ENCODE measurements at places on chromosomes 2 and 18.

GRCh38 chr2:206869824-206870495 lies 69.4 kb upstream of the CPO start:
- DNase-seq, result no peak

DNA sequence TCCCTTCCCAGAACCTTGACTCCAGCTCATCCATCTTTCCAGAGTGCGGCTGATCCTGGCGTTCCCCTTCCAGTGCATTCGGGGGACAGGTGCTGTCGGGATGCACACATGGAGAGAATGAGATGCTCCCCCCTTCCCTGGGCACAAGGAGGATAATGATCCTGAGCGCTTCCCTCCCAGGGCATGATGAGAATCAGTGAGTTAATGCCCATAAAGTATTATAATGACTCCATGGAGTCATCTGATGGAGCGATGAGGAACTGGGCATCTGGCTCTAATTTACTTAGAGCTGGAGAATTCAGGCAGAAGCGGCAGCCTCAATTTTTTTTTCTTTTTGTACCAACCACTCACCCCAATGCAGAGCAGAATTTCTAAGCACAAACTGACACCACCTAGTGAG lies 79.6 kb upstream of the SKOR2 start:
- DNase-seq, result no peak

- no peak for DNase-seq
These were observed 30.1 kb upstream of the PNO1 start for GRCh38 chr2:68127358-68128242.

GRCh38 chr2:150538651-150539201 lies 51.3 kb upstream of the RND3 start:
- DNase-seq, result no peak

- DNase-seq, result no peak
These were observed 45.5 kb upstream of the IHH start for GRCh38 chr2:219106251-219106650.

DNA sequence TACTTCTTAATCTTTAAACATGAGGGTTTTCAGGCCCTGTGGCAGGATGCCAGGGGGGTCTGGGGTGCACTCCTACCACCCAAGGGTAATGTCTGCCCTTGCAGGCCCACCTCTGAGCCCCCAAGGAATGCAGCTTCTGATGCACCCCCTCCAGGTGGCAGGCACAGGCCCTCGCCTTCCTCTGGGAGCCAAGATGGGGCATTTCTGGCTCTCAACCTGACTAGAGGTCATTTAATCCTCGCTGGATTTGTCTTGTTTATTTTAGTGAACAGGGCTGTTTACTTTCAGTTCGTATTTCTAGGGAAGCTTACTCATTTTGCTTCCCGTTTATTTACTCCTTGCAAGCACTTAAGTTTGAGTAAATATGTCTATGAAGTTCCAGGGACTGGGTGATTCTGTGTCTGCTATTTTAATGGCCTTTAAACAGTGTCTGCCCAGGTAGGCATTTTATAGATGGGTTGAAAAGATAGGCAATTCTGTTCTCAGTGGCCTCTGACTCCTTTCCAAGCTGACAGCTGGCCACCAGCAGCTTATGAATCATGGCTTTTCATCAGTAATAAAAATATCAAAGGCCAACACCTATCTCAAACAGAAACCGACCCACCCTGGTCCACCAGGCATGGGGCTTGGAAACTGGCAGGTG lies 11.1 kb upstream of the DNPEP start:
- DNase-seq, result no peak

DNA sequence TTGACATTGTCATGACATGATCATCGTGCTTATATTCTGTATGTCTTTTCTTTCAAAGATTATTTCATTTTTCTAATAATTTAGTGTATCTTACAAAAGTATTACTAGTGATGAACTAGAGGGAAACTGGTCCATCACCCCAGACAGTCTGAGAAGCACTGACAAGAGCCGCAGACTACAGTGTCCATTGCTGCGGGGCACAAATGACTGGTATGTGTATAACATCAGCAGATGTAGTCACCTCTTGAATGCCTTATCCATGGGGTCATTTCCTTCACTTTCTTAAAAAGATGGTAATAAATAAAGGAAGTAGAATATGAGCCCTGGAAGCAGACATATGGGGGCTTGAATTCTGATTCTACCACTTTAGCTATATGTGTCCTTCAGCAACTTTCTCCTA lies 29.6 kb downstream of the NEMP2 start:
- DNase-seq, result no peak

DNA sequence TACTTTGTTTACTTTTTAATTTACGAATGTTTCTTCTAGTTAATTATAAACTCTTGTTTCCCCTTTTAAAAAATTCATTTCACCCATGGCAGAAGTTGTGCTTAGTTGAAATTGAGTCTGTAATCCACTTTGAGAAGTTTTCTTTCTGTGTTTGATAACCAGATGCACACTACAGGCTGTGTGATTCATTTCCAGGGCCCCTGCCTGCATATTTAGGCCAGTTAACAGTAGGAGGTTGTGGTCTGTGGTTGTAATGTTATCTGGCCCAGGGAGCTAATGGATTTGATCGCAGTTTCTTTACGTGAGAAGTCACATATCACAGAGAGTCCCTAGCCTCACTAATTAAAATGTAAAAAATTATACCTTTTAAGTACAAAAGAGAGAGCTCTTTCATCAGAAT lies 3.3 kb downstream of the CDH7 start:
- DNase-seq, result no peak

DNA sequence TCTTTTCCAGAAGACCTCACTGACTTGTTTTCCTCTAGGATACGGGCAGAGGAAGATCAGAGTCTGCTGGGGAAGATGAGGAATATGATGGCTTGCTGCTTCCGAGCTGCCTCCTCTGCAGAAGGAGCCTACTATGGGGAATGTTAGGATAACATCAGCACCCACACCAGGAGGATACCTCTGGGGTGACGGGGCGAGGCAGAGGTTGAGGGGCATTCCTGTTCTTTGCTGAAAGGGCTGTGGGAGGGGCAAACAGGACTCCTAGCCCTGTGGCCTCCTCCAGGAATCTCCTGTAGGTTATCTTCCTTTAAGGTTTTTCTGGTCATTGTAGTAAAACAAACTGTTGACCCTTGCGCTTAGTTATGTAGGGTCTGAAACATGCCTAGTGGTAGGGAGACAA lies 102.5 kb downstream of the CRIM1 start:
- DNase-seq, result no peak

- no peak for DNase-seq
These were observed 37.3 kb downstream of the GKN2 start for GRCh38 chr2:68915393-68915792.

DNA sequence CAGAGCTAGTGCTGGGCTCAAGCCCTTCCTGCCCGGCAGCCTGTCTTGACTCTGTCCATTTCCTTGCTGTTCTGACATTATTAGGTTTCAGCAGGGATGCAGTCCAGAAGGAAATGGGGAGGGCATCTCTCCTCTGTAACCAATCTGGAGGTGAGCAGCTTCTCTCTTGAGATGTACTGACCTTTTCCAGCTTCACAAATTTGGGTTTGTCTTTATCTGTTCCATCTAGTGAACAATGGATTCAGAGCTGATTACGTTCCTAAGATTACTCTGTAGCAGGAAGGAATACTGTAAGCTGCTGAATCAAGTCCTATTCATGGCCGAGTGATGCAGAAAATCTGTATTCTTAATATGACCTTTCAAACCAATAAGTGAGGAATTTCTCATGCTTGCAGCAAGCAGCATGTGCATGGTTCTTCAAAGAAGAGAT lies 11.0 kb downstream of the PLA2R1 start:
- DNase-seq, result no peak

GRCh38 chr2:188023035-188023434 lies 268.6 kb upstream of the GULP1 start:
- DNase-seq, result no peak

DNA sequence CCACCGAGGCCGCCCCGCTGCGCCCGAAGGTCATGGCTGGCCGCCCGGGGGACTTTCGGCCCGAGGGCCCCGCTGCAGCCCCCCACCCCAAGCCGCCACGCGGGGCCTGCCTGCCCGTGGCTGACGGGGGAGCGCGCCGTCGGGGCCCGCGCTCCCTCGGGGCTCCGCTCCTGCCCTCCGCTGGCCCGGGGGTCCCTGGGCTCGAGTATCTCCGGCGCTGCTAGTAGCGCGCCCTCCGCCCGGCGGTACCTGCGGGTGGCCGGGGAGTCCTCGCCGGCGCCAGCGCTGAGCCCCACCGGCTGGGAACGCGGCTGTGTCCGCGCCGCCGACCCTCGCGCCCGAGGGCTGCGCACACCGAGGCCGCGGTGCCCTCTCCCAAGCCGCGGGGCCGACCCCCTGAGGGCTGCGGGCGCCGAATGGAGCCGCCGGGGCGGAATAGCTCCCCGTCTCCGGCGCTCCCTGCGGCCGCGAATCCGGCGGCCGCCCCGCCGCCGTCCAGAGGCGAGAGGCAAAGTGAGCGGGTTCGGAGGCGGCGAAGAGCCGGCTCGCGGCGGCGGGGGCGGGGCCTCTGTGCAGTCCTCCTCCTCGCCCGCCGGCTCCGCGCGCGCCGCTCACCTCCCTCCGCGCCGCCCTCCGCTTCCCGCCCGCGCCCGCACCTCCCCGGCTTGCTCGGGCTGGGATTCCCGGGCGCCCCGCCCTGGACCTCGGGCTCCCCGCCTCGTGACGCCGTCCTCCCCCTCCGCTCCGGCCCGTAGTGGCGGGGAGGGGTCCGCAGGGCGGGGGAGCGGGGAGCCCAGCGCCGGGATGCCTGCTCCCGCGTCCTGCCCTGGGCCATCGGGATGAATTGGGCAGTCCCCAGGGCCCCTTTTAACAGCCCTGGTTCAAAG lies at the start of gene KCNG3:
Gene KCNG3, minus strand, starts transcription at position 515 of the 887 bp plus-strand sequence. Its CDS starts 481 bp downstream, at position 34.
- DNase-seq, result peak; percentile 38

- DNase-seq, result no peak
These were observed 159.6 kb upstream of the SETBP1 start for GRCh38 chr18:44520981-44521667.

DNA sequence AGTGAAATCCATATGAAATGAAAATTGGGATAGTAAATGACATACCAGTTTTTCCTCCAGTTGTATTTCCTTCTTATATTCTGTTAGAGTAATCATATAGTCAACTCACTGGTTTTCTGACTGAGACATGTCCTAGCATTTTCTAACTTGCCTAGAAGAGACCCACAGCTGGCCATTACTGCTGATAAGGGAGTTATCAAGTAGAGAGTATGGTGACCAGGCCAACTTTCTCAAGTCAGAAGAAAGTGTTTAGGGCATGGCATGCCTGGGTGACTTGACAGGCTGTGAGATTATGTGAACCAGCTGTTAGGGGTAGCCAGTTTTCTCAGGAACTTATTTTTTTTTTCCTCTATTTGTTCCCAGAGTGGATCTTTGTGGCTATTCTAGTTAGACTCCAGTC lies 81.2 kb downstream of the GPD2 start:
- no peak for DNase-seq

DNA sequence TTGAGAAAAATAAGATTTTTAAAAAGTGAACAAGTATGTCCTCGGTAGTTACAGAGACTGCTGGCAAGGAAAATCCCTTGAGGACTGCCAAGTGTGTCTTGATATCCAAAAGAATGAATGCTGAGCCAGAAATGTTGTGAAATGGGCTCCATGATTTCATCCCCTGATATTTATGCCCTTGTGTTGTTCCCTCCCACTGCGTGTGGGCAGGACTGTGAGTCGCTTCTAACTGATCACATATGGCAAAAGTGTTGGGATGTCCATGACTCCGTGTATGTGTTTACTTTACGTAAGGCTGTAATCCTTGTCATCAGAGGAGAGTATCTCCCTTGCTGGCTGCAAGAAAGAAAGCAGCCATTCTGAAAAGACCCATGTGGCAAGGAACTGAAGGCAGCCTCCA lies 285.1 kb downstream of the SS18 start:
- no peak for DNase-seq

GRCh38 chr18:47595831-47596501 lies 334.5 kb downstream of the SMAD2 start:
- no peak for DNase-seq

- DNase-seq, result no peak
These were observed 1.6 kb upstream of the ADNP2 start for GRCh38 chr18:80107426-80107825.

GRCh38 chr2:45874344-45874743 lies 222.9 kb downstream of the PRKCE start:
- no peak for DNase-seq

DNA sequence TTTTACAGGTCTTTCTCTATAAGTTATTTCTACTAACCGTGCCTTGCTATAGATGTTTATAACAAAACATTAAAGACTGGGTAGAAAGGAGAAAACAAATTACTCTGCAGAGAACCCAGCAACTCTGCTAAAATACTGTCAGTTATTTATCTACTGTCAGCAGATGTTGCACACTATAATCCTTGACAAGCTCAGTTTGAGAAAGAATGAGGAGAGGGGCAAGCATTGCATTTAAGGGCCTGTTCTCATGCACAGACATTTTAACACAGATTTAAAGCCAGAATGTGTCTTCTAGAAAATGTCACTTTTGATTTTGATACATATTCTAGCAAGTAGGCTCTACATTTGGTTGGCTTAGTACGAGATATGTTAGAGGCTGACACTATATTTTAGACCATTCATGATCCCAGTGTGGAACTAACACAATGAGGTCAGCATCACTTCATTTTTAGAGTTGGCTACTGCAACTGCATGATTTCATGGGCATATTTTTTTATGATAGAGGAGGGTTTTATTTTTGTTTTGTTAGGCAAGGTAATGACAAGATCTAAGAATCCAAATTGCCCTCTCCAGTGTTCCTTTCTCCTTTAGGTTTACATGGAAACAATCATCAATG lies 516.4 kb downstream of the ZEB2 start:
- DNase-seq, result no peak

DNA sequence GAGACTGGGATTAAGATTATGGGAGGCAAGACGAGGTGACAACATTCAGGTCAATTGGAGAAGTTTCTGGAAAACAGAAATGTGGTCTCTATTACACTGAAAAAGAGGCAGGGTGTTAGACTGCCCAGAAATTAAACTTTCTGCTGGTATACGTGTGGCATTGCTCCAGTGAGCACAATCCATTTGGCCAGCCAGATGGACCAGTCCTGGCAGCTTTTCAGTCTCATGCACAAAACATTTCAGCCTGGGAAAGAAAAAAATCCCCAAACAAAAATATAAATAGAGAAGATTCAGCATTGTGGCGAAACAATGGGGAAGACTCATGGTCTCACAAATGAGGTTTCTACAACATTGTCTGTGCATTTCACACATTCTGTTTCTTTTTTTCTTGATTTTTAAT lies 113.9 kb downstream of the HNMT start:
- DNase-seq, result no peak

DNA sequence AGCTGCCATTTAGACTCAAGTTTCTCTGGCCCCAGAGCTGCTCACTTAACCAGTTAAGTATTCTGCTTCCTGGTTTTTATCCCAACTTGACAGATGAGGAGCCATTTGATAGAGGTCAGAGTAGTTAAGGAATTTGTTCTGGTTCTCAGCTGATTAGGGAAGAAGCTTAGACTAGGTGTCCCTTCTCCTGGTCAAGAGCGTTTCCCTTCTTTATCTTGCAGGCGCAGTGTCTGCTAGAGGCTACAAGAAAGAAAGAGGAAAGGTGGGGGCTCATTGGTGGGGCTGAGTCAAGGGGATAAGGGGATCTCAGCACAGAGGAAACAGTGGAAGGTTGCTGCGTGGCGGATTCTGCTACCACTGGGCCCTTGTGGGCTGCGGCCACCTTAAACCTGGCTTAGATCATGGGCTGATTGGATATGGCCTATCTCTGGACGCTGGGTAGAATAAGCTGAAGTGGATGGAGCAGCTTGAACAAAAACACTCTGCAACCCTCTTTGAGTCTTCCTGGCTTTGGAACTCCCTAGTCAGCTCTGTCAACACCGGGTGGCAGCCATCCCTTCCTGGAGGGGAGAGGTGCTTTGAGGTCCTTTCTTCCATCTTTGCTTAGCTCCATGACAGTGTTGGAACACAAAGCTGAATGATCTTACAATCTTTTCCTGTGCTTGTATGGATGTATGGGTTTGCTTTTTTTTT lies 70.8 kb downstream of the QPCT start:
- DNase-seq, result no peak

All from stimulated activated CD4-positive, alpha-beta T cell treated with anti-CD3 and anti-CD28 coated beads, Interleukin-1b, Interleukin-23, amount 100 ng/mL, for 1 hour (primary cell).